Psoas muscle (tissue), 8 donors: ENCODE measurements at places on chromosomes 2 and 18. TPM values are rescaled to one million over a fixed set of nuclear protein-coding genes. Genes with fewer than 3 reads are reported as not detected.

DNA sequence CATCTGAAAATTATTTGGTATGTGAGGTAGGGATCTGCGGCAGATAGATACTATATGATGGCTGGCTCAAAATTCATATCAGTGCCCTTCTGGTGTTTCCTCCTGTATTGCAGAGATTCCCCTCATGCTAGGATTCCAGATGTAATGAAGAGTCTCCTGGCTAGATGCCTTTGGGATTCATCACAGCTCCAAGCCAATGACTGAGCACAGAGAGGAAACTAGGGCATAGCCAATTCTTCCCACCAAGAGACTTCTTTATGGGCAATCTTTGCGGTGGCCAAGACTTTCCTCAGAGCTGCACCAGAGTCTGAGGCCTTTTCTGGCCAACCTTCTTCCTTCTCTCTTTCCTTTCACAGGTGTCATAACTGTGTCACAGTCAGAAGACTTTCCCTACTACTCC lies 25.5 kb upstream of the CIB4 start:
- DNase-seq, result no peak

- no peak for DNase-seq
These were observed 31.5 kb upstream of the HAAO start for GRCh38 chr2:42823744-42824453.

GRCh38 chr18:33469699-33470098 lies 29.2 kb upstream of the CCDC178 start:
- no peak for DNase-seq

GRCh38 chr2:179580378-179581146 lies 280.9 kb downstream of the ZNF385B start:
- peak; percentile 62 for DNase-seq

The ZSWIM2 gene
- total RNA-seq, result not detected
